Activated CD4-positive, alpha-beta T cell treated with anti-CD3 and anti-CD28 coated beads, Interleukin-2, amount 10 ng/mL, durations not matched to agents 7 days and 5 days (primary cell): ENCODE measurements at places on chromosomes 11 and 22. TPM values are rescaled to one million over a fixed set of nuclear protein-coding genes. Genes with fewer than 3 reads are reported as not detected.

GRCh38 chr11:66815646-66816045, 27.6 kb upstream of the RCE1 start:
- H3K27ac ChIP-seq = no peak overlapping the region
- no peak for DNase-seq
- no peak overlapping the region for H3K4me3 ChIP-seq
- H3K4me1 ChIP-seq = peaks cover 3% of the 10 kb centered on the region
- H3K36me3 ChIP-seq = no peaks in the 10 kb centered on the region

DNA sequence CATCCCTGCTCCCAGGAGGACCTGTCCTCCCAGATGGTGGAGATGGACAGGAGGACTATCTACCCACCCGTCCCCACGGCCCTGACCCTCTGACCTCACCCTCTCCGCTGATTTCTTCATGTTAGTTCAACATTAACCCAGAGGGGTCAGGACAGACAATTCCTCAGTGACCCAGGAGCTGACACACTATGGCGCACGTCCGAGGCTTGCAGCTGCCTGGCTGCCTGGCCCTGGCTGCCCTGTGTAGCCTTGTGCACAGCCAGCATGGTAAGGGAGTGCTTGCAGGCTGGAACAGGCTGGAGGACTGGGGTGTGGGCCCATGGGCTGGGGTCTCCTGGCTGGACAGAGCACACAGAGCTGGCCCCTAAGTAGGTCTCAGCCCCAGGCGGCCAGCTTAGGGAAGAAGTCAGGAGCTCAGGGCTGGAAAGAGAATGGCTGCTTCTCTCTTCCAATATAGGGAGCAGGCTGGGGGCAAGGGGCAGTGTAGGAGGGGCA, at the start of gene F2:
TSS of gene F2 (plus strand) at position 166 of the 495 bp plus-strand sequence. CDS start at position 189, 23 bp downstream.
- H3K4me1 ChIP-seq = peaks cover 8% of the 10 kb centered on the region
- H3K27me3 ChIP-seq = no peaks in the 10 kb centered on the region
- no peaks in the 10 kb centered on the region for H3K36me3 ChIP-seq
- no peak for DNase-seq
- peak within 1 kb of the TSS; percentile 66 for H3K27ac ChIP-seq
- H3K4me3 ChIP-seq = no peak within 1 kb of the TSS

GRCh38 chr11:116211147-116211546, 561.6 kb downstream of the BUD13 start:
- no peaks in the 10 kb centered on the region for H3K36me3 ChIP-seq
- no peak for DNase-seq
- no peaks in the 10 kb centered on the region for H3K27me3 ChIP-seq
- no peak overlapping the region for H3K4me3 ChIP-seq
- no peaks in the 10 kb centered on the region for H3K4me1 ChIP-seq

DNA sequence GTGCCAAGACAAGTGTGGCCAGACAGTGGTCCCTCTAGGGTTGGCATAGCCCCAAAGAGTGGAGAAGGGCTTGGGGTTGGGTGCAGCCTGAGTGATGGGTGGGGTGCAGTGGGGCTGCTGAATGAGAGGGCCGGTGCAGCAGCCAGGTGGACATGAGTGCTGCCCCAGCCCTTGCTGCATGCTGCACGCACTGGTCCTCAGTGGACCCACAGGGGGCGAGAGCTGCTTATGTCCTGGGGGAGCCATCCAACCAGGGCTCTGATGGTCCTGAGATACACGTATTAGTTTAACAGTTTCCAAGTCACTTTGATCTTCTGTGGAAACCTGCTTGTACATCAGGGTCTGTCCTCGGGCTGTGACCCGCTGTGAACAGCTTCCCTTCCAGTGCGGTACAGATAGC, 23.9 kb upstream of the ACR start:
- no peaks in the 10 kb centered on the region for H3K27me3 ChIP-seq
- no peaks in the 10 kb centered on the region for H3K36me3 ChIP-seq
- no peak overlapping the region for H3K4me3 ChIP-seq

DNA sequence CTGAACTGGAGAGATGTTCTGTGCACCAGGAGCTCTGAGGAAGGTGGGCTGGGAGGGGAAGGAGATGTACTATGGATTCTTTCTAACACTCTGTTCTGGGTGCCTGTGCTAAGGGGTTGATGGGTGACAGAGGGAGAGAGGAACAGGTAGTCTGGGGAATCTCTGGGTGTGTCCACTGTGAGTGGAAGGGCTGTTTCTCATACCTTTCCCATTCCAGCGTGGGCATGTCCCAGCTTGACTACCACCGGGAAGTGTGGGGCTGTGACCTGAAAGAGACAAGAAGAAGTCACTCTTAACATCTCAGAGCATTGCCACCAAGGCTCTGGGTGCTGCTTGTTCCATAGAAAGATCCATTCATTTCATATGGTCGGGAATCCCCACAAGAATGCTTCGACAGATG, 121.9 kb downstream of the FBXO7 start:
- H3K4me1 ChIP-seq = no peaks in the 10 kb centered on the region
- no peak overlapping the region for H3K27ac ChIP-seq
- H3K4me3 ChIP-seq = no peak overlapping the region
- DNase-seq = no peak
- H3K36me3 ChIP-seq = no peaks in the 10 kb centered on the region

The MMP13 gene
- total RNA-seq = not detected

The TIGD3 gene
- total RNA-seq = 0.42 TPM

The SYT13 gene
- total RNA-seq = not detected
